Activated naive CD4-positive, alpha-beta T cell treated with Interleukin-2 at 50 U/mL for 16 hours (primary cell): ENCODE measurements at places on chromosomes 7 and 10.
A peak's percentile ranks its signal among the peaks of the same experiment; 100 is the strongest.

- no peak for DNase-seq
Measured at GRCh38 chr10:27998178-27998953, 513 bp downstream of the ODAD2 start.

- no peak for DNase-seq
Measured at GRCh38 chr7:116910383-116910782, 42.9 kb upstream of the ST7 start.

GRCh38 chr10:92290076-92290836 is 622 bp downstream of the CPEB3 start:
- peak; percentile 46 for DNase-seq

- no peak for DNase-seq
Measured at GRCh38 chr10:33419311-33419710, 84.8 kb upstream of the NRP1 start.

DNA sequence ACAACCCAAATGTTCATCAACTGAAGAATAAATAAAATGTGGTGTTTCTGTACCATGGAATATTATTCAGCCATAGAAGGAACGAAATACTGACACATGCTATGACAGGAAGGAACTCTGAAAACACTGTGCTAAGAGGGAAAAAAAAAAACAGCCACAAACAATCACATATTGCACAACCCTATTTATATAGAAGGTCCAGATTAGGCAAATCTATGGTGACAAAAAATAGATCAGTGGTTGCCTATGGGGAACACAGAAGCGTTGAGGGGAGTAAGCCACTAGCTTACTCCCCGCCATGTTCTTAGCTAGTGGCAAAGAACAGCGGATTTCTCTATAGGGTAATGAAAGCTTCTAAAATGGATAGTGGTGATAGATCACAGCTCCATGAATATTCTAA is 198.4 kb downstream of the TPST1 start:
- no peak for DNase-seq

DNA sequence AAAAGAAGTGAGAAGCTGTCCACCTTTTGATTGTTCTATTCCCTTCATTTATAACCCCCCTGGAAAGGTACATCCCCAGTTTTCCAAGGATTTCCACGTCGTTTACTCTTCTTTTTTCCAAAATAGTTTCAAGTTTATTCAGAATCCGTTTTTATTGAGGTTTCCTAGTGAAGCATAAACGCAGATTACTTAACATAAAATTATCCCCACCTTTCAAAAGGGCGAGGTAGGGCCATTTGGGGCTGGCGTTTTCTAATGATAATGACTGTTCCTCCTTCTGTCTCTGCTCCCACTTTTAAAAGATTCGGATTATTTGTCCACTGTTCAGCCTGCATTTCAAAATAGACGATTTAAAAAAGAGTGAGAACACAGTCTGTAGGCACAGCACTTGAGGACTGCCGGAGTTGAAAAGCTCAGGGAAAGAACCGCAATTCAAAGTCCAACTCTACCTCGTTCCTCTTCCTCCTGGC is 165.2 kb upstream of the PPP1R3A start:
- DNase-seq, result no peak

- no peak for DNase-seq
Measured at GRCh38 chr10:124926548-124926947, 15.4 kb upstream of the ZRANB1 start.

DNA sequence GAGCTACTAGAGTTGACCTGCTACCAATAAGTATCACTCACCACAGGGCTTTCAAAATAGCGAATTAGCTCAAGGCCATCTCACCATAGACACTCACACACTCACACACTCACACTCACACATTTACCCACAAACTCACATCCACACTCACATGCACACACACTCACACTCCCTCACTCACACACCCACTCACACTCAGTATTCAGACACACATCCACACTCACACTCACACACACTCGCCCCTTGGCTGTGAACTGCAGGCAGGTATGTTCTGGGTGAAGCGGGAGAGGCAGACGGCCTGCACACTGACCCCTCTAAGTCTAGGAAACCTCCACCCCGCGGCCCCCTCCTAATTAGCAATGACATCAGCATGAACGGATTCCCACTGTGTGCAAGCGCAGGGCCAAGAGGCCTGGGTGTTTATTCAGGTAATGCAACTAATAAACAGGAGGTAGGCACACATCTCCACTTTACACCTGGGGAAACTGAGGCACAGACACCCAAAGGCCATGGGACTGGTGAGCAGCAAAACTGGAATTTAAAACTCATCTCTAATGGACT is 94.6 kb downstream of the ADARB2 start:
- DNase-seq, result no peak

DNA sequence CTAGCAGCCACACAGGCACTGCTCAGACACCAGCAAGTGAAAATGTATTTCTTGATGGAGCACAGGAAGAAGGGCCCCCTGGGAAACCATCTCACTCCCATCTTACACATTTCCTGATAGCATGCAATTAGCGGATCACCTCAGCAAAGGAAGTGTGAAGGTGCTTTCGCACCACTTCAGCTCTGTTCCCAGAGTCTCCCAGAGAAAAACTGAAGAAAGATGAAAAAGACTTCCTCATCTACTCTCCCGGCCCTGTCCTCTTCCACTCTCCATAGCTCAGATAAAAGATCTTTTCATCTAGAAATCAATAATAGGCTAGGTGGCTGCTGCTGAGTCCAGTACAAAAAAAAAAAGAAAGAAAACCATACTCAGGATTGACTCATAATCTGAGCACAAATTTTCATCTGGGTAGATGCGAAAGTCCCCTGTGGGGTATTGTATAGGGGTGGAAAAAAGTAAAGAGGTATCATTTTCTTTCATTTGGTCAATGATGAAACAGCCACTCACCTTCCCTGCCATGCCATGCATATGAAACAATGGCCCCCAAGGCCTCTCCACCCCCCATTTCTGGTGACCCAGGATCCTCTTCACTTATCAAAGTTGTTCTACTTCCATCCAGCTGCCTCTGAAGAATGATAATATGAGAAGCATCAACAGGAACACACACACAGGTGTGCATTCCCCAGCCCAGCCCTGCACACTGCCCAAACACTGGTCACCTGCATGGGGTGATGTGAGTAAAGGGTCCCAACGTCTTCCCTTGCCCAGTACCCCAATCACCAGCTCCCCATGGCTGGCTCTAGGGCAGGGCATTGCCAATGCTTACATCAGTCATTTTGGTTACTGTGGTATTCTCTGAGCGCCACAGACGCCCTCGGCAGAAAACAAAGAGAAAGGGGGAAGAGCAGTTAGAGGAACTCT is 48.8 kb upstream of the DGKI start:
- no peak for DNase-seq
